ENCODE measurements at places on chromosomes 16 and 17. TPM values are rescaled to one million over a fixed set of nuclear protein-coding genes. Genes with fewer than 3 reads are reported as not detected.

- DNase-seq: no peak
- no peaks in the 10 kb centered on the region for H3K36me3 ChIP-seq
- H3K4me3 ChIP-seq: no peak overlapping the region
- H3K27me3 ChIP-seq: no peaks in the 10 kb centered on the region
Measured at GRCh38 chr17:77316191-77316641, 175.4 kb downstream of the SEC14L1 start.

DNA sequence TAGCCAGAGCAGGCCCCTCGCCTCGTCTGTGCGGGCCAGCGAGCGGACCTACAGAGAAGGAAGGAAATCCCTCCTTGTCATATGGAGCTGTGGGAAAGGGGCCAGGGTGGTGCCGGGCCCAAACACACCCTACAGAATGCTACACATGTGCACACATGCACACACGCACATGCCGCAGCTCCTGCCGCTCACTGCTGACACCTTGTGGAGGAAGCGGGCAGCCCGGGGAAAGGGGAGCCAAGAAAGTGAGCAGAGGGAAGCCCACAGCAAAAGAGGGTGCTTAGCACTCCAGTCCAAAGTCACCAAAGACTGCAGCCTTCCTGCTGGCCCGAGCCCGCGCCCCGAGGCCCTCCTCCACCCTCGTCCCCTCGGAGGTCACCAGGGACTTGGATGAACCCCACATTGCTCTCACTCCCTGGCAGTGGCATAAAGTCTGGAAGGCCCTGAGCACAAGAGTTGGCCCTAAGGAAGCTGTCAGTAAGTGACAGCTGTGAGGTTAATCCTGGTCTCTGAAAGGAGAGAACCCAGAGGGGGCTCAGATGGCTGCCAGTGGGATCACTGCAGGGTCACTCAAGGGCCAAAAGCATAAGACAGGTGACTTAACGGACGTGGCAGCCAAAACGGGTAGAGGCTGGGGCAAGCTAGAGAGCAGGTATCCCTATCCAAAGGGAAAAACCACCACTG, 68.2 kb downstream of the MYO18A start:
- H3K4me3 ChIP-seq: no peak overlapping the region
- peak; percentile 89 for DNase-seq
- peaks cover 16% of the 10 kb centered on the region for H3K4me1 ChIP-seq

Gene HOXB3
- total RNA-seq: 93.7 TPM

Gene SAMD14
- 2.2 TPM for total RNA-seq

Gene MYH8
- total RNA-seq: 0.05 TPM

DNA sequence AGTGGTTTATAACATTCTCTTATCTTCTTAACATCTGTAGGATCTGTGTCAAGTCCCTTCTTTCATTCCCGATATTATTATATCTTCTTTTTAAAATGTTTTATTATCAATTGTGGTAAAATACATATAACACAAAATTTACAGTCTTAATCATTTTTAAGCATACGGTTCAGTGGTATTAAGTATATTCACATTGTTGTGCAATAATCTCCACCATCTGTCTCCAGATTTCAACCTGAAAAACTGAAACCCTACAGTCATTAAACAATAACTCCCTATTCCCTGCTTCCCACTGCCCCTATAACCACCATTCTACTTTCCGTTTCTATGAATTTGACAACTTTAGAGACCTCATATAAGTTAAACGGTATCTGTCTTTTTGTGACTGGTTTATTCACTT, 45.5 kb downstream of the CEP112 start:
- no peaks in the 10 kb centered on the region for H3K27me3 ChIP-seq
- H3K4me1 ChIP-seq: no peaks in the 10 kb centered on the region
- H3K36me3 ChIP-seq: peaks cover 4% of the 10 kb centered on the region
- no peak overlapping the region for H3K4me3 ChIP-seq
- DNase-seq: no peak
- H3K27ac ChIP-seq: no peak overlapping the region

DNA sequence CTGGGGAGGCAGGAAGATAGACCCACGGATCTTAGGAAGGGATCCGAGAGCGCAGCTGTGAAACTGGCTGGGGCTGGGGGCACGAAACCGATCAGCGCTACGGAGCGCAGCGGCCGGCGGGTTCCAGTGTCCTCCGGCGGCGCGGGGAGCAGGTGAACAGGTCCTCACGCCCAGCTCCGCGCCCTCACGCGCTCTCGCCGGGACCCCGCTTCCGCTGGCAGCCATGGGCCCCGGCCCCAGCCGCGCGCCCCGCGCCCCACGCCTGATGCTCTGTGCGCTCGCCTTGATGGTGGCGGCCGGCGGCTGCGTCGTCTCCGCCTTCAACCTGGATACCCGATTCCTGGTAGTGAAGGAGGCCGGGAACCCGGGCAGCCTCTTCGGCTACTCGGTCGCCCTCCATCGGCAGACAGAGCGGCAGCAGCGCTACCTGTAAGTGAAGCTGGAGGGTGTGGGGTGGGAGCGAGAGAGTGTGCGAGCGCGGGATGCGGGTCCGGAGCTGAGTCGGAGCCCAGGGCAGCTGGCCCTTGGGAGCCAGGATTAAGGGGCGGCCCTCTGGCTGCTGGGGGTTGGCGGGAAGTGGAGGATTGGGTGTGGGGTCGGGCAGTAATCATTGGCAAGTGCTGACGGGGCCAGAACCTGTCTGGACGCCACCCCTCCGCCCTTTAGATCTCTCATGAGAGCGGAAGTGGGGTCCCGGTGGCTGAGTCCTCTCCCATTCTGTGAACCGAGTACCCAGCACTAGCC, 479 bp downstream of the ITGA3 start:
- peaks cover 41% of the 10 kb centered on the region for H3K4me1 ChIP-seq
- H3K36me3 ChIP-seq: no peaks in the 10 kb centered on the region
- H3K27me3 ChIP-seq: peaks cover 33% of the 10 kb centered on the region
- DNase-seq: peak; percentile 85

DNA sequence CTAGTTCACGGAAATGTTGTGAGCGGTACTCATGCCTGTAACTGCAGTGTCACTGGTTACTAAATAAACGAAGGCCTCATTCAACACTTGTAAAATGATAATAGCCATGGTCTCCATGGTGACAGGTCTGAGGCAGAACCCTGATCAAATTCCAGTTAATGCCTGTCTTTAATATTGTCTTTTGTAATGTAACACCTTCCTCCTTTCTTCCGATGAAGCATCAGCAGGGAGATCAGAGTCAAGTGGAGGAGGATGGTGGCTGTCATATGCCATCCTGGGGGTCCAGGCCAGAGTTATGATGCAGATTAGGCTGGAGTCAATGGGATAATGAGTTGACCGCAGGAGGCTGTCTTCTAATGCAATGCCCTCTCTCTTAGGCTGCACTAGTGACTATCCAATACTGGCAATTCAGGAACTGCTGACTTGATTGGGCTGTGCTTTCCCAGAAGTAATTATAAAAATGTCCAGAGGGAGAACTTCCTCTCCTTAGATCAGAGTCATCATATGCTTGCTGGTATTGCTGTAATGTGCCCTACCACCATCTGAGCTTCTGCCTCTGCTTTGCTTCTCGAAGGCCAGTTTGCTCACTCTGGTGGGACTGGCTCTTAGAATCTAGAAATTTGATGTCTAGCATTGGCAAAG, 419.1 kb downstream of the CA10 start:
- H3K4me3 ChIP-seq: peak overlapping the region; percentile 3
- no peaks in the 10 kb centered on the region for H3K36me3 ChIP-seq

Gene TEKT1
- 1.6 TPM for total RNA-seq

GRCh38 chr17:69176457-69176795, 34.7 kb upstream of the ABCA6 start:
- DNase-seq: no peak
- no peaks in the 10 kb centered on the region for H3K27me3 ChIP-seq
- no peak overlapping the region for H3K27ac ChIP-seq

Gene DLX3
- total RNA-seq: 15.9 TPM

DNA sequence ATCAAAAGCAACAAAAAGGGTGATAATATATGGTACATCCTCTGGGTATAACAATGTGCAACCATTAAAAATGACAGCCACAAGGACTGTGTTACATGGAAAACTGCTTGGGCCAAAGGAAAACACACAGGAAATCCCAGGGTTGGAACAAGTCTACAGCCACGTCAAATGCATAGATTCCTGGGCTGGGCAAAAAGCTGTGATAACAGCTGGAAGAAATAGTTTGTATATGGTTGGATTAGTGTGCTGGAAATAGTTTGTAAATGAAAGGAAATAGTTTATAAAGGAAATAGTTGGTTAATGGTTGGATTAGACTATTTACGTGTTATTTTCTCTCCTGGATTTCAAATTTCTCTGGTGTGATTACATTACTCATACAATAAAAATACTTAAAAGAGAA, 2.6 kb downstream of the HSD17B2 start:
- no peak overlapping the region for H3K4me3 ChIP-seq
- peaks cover 4% of the 10 kb centered on the region for H3K4me1 ChIP-seq
- DNase-seq: no peak

DNA sequence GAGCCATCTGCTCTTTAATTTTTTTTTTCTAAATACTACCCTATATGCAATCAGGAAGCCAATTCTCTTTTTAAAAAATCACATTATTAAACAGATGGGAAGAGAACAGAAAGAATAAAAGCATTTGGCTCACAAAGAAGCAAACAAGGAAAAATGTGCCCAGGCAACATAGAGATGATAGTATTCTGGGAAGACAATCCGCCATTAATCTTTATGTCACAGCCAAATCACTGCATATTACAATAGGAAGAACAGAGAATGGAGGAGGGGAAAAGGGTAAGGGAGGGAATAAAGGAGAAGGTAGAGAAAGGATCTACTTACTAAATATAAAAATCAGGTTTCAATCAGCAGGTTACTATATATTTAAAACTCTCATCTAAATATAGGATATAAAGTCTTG, 34.3 kb downstream of the STAT5B start:
- no peaks in the 10 kb centered on the region for H3K36me3 ChIP-seq
- no peak overlapping the region for H3K27ac ChIP-seq
- no peak overlapping the region for H3K4me3 ChIP-seq
- no peak for DNase-seq
- H3K4me1 ChIP-seq: peaks cover 21% of the 10 kb centered on the region

Gene GLIS2
- total RNA-seq: 13.1 TPM

DNA sequence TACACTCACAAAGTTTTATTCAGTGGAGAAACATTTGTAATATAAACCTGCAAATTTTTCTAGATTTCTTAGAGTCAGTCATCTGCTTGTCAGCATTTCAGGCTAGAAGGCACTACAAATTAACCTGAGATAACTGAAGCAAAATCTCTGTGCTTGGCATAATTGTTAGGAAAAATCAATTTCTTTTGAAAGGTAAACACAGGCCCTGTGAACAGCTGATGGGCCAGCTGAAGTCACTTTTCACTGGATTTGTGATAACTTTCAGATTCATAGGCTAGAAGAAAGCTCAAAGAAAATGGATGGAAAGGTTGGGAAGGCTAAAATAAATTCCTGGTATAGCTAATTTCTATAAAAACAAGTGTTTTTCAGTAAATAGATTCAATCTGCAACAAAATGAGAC, 34.0 kb upstream of the SLC6A2 start:
- H3K4me3 ChIP-seq: no peak overlapping the region
- H3K36me3 ChIP-seq: no peaks in the 10 kb centered on the region
- H3K27me3 ChIP-seq: peaks cover 16% of the 10 kb centered on the region
- DNase-seq: no peak
- H3K27ac ChIP-seq: no peak overlapping the region

Gene FDXR
- total RNA-seq: 44.4 TPM

- H3K27ac ChIP-seq: no peak overlapping the region
- DNase-seq: peak; percentile 87
- H3K4me1 ChIP-seq: no peaks in the 10 kb centered on the region
- no peaks in the 10 kb centered on the region for H3K36me3 ChIP-seq
Measured at GRCh38 chr17:7023576-7024401, 939 bp downstream of the BCL6B start.

Gene NOG
- total RNA-seq: 13.7 TPM

Gene ICAM2
- 1.2 TPM for total RNA-seq

Gene KRT16
- 1.5 TPM for total RNA-seq

Gene TBC1D3C
- total RNA-seq: not detected

DNA sequence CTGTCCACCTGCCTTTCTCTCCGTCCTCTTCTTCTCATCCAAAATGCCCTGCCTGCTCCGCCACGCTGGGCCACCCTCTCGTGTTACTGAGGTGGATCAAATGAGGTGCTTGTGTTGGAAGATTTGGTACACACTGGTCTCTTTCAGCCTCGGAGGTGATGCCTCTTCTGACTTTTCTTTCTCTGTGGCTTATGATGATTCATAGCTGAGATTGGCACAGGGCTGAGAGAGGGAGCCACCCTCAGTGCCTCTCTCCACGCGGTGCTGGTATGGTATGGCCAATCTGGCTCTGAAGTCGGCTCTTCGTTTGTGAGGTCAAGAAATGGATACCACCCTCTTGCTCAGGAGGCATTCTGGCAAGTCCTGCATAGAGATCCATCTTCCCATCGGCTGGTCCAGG, 82.4 kb downstream of the PLCG2 start:
- H3K4me1 ChIP-seq: peaks cover 13% of the 10 kb centered on the region
- H3K27me3 ChIP-seq: peaks cover 3% of the 10 kb centered on the region
- H3K4me3 ChIP-seq: no peak overlapping the region
- H3K36me3 ChIP-seq: no peaks in the 10 kb centered on the region
- H3K27ac ChIP-seq: no peak overlapping the region

DNA sequence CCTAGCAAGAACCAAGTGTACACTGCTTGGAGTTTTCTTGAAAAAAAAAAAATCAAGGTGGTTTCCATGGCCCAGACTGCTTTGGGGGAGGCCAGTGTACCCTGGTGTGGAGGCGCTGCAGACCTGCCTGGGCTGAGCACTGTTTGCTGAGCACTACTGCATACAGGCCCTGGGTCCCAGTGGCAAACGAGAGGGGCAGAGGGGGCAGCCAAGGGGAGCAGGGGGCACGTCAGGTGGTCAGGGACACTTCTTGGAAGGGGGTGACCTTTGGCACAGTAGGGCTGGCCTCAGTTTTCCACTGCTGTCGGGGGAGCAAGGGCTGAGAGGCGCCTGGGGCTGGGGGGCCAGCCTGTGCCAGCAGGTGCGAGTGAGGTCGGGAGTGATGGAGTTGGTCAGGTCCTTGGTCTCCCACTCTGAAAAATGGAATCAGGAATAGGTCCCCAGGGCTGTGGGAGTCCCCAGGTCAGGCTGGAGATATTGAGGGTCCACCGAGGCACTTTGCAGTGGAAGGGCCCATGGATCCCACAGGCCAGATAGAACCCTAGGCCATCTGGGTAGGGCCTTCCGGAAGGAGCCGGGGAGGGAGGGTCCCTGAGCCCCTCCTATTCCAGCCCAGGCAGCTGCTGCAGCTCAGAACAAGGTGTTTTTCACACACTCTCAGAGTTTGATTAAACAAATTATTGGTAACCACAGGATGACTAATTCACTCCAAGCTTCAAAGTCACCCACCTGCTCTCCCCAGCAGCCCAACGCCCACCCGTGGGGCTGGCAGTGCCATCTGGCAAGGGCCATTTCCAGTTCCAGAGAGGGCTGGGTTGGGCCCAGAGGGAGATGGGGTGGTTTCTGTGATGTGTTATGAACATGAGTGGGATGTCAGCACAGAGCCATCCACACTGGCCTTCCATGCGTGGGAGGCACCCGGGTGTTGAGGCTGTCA, 3.5 kb downstream of the ZFPM1 start:
- H3K27ac ChIP-seq: peak overlapping the region; percentile 55
- no peak for DNase-seq
- H3K27me3 ChIP-seq: no peaks in the 10 kb centered on the region
- no peaks in the 10 kb centered on the region for H3K36me3 ChIP-seq
- H3K4me3 ChIP-seq: peak overlapping the region; percentile 82

Gene KRT32
- 0.83 TPM for total RNA-seq

GRCh38 chr17:74270333-74270732, 3.7 kb upstream of the DNAI2 start:
- no peak for DNase-seq
- H3K27me3 ChIP-seq: peaks cover 28% of the 10 kb centered on the region
- no peak overlapping the region for H3K4me3 ChIP-seq
- H3K27ac ChIP-seq: no peak overlapping the region
- H3K36me3 ChIP-seq: no peaks in the 10 kb centered on the region

GRCh38 chr17:64028874-64029464, 8.5 kb upstream of the ICAM2 start:
- DNase-seq: peak; percentile 67
- no peak overlapping the region for H3K27ac ChIP-seq
- peaks cover 6% of the 10 kb centered on the region for H3K4me1 ChIP-seq
- peaks cover 6% of the 10 kb centered on the region for H3K27me3 ChIP-seq

Gene SMIM36
- total RNA-seq: not detected

Data from type B pancreatic cell (in vitro differentiated cells).